Left lung (tissue), 14 donors: ENCODE measurements at places on chromosomes 11 and 22. TPM values are rescaled to one million over a fixed set of nuclear protein-coding genes. Genes with fewer than 3 reads are reported as not detected.

DNA sequence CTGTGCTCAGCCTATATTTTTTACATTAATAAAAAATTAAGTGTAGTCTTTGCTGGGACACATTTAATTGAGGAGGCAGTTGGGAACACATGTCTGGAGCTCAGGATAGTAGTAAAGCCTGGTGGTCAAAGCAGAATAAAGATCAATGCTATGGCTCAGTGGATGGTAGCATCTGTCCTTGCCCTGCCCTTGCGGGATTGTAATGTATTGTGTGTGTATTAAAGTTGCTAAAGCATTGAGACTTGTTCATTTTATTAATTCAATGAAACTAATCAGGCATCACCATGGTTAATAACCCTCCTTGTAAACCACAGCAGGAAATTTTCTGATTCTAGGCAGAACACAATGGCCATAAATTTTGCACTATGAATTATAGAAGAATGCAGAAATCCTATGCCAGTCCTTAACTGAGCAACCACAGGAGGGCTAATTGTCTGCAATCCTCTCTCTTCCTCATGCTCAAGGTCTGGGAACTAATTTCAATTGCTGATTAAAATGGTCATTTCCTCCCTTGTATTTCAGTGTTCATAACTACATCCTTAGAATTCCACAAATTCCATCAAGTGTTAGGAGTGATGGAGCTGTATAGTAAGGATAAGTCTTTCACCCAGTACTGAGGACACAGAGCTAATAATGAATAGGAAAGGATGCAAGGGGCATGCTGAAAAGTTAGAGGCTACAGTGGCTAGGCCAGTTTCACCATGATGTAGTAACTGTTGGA is 403.2 kb upstream of the DDI1 start:
- no peak for DNase-seq

DNA sequence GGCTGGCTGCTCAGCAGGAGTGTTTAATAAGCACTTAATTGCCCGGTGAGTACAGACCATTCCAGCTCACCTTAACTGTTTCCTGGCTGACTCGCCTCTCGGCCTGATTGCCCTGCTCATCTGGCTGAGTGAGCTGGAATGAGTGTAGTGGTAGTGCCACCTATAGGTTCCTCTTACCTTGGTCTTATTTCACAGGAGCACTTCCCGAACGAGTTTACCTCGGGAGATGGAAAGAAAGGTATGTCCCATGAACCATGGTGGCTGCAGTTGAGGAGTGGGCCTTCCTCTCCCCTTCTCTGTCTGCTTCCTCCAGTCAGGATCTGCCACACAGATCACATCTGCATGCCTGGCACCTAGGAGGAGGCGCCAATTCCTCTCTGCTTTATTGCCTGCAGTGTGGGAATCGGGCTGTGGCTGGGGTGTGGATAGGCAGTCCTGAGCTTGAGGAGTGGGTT is 26.7 kb downstream of the UPB1 start:
- no peak for DNase-seq

DNA sequence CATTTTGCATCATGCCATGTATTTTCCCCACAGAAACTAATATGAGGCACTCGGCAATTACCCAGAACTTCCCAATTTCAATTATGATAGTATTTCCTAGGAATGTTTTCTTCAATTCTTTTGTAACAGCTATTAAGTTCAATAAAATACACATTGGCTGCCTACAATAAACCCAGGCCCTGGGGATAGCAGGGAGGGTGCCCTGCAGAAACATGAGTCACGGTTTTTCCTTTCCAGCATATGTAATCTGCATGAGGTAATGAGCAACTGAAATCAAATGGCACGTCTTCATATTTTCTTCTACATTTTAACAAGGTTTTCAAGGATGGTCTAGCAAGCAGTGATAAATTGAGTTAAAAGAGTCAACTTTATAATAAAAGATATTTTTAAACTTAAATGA is 32.0 kb downstream of the GUCY1A2 start:
- no peak for DNase-seq

DNA sequence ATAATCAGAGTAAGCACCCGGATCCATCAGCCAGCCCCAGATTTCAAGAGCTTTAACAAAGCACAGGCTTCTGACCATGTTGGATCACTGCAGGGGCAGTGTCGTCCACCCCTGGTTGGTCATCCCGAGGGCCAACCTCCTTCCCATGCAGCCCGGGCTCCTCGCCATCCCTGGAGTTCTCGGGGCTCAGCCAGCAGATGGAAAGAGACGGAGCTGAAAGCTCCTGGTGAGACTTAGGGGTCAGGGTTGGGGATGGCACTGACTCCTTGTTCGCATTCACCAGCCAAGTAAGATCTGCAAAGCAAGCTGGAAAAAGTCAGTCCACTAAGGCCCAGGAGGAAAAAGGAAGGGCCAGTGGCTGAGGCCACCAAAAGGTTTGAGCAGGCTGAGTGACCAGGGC is 888.9 kb downstream of the BRD1 start:
- no peak for DNase-seq

DNA sequence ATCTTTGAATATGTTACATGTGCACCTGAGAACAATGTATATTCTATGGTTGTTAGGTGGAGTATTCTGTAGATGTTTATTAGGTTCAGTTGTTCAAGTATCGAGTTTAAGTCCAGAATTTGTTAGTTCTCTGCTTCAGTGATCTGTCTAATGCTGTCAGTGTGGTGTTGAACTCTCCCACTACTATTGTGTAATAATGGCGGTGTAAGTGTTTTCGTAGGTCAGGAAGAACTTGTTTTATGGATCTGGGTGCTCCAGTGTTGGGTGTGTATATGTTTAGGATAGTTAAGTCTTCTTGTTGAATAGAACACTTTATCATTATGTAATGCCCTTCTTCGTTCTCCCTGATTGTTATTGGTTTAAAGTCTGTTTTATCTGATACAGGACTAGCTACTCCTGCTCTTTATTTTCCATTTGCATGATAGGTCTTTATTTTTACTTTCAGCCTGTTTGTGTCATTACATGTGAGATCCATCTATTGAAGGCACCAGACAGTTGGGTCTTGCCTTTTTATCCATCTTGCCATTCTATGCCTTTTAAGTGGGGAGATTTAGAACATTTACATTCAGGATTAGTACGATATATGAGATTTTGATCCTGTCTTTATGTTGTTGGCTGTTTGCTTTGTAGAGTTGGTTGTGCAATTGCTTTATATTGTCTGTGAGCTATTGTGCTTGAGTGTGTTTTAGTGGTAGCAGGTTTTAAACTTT is 121.6 kb downstream of the DDX10 start:
- no peak for DNase-seq

The OR8G5 gene
- total RNA-seq = not detected

GRCh38 chr11:44400431-44400830 is 90.5 kb upstream of the ALX4 start:
- DNase-seq = no peak

The CADM1 gene
- 105 TPM for total RNA-seq

The RIN1 gene
- total RNA-seq = 10.2 TPM

DNA sequence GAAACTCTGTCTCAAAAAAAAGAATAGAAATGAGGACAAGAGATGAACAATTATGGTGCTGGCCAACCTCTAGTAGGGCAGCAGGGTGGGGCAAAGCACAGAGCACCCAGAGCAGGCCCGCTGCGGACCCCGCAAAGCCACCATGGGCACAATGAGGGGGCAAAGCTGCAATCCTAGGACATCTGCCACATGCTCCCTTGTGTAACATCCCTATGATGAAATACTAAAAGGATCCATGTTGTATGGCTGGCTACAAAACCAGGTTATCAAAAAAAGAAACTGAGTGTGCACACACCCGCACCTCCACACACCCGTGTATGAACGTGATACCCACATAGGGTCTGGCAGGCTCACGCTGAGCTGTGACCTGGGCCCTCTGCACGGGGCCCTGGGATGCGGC is 7.4 kb downstream of the ATP5MGL start:
- no peak for DNase-seq

DNA sequence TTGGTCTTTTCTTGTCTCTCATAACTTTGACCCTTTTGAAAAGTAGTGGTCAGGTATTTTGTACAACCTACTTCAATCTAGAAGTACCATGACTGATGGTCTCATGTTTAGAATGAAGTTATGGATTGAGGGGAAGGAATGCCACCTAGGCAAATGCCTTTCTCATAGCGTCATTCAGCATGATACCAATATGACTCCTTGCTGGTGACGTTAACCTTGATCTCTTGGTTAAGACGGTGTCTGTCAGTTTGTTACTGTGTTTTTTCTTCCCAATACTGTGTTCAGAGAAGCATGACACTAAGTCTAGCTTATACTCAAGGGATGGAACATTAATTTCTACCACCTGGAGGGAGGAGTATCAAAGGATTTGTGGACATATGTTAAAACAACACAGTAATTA is 130.9 kb downstream of the KIF18A start:
- DNase-seq = no peak

DNA sequence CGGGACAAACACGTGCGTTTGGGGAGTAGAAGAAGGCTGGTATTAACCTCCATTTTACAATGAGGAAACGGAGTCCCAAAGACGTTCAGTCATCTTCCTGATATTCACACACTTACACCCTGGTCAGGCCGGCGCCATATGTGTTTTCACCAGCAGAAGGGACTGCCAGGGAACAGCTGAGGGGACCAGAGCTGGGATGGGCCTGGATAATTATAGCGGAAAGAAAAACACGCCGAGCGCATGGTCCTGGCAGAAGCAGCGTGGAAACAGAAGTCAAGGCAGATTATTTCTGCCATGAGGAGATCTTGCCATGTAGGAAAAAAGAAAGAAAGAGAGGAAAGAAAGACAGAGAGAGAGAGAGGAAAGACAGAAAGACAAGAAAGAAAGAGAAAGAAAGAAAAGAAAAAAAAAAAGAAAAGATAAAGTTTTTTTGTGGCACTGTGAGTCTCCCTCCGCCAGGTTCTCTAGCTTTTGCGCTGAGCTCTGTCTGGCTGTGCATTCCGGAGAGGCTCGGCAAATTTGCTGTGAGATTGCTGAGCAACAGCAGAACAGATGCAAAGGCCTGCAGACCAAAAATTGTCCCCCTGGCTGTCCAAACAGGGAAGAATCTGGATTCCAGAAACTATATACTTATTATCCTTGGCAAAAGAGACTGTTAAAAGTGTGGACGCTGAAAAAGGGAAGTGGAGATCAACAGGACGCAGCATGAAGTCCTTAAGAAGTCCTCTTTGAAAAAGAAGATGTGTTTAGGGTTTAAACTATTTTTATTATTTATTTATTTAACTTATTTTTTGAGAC is 1.3 kb upstream of the UCP2 start:
- no peak for DNase-seq

The APOBEC3G gene
- total RNA-seq = 15.7 TPM

DNA sequence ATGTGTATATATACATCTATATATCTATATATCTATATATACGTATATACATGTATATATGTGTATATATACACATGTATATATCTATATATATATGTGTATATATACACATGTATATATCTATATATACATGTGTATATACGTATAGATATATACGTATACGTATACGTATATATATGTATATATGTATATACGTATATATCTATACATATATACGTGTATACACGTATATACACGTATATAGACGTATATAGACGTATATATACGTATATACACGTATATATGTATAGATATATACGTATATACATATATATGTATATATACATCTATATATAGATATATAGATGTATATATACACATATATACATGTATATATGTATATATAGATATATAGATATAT is 25.1 kb upstream of the CAPRIN1 start:
- no peak for DNase-seq

DNA sequence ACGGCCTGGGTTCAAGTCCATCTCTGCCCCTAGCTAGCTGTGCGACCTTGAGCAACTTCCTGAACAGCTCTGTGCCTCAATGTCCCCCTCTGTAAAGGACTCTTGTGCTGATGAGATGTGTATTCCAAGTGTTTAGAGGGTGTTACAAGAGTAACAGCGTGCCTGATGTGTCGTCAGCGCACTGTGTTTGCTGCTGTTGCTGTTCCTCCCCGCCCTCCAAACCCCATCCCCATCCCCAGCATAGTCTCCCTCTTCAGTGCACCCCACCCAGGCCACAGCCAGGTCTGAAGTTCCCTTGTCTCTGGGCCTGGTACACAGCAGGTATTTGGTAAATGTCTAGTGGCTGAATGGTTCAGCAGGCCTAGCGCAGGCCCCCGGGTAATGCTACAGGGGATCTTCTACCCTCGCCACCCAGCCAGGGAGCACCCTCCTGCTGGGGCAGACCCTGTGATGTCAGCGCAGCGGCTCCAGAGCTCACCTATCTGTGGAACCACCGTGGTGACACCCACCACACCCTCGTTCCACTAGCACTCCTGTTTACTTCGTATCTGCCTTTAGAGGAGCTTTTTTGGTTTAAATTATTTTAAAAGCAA is 10.3 kb downstream of the CBX7 start:
- DNase-seq = no peak

The USH1C gene
- total RNA-seq = 0.63 TPM

The GPHA2 gene
- total RNA-seq = not detected

GRCh38 chr11:15967966-15968365 is 388.4 kb downstream of the SOX6 start:
- no peak for DNase-seq

The GRAMD1B gene
- 4.2 TPM for total RNA-seq

- DNase-seq = no peak
Measured at GRCh38 chr11:103906291-103906867, 130.1 kb upstream of the DDI1 start.

The SLC22A12 gene
- not detected for total RNA-seq

DNA sequence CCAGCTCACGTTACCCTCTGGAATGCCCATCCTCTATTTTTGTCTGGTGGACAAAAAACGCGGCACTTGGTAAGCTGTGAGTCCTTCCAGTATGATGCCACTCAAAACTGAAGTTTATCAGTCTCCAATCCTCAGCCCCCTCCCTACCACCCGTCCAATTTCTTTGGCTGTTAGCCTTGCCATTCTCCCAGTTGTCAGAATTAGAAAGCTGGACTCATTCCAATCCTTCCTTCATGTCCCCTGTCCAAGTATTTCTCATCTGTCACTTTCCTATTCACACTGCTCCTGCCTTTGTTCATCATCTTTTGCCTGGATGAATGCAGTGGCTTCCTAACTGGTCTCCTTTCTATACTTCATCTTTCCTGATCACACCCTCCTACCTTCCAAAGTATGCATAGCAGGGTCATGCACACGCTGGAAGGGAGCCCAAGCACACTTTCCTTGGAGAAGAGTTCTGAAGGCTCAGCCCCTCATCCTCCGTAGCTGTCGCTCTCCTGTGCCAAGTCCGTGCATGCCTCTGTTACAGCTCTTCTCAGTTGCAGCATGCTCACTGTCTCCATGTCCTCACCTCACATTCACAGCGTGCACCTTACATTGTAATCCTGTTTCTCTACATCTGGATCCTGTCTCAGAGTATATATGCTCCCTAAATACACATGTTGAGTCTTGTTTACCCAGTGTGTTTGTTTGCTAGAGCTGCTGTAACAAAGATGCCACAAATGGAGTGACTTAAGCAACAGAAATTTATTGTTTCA is 19.4 kb downstream of the APLP2 start:
- DNase-seq = no peak

The APOA5 gene
- not detected for total RNA-seq

DNA sequence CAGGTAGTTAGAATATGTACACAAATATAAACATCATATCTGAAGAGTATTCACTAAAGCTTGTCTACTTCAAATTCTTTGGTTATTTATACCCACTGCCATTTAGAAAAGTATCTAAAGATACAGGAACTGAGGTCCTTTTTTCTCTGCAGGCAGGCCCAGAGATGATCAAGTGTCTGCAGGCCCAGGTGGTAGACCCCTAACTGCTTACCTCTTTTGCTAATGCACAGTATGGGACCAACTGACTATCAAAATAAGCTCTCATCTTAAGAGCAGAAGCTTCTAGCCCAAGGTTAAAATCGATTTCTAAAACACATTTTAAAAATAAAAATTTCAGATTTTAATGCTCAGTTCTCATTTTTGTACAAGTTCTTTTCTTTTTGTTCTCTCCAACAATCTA is 81.5 kb downstream of the APOL5 start:
- no peak for DNase-seq

GRCh38 chr11:75154646-75155569 is 4.0 kb downstream of the SLCO2B1 start:
- DNase-seq = no peak
